ENCODE measurements at places on chromosomes 12 and 14.

- no peak for DNase-seq
Measured at GRCh38 chr12:130961921-130962451, 8.3 kb downstream of the ADGRD1 start.

DNA sequence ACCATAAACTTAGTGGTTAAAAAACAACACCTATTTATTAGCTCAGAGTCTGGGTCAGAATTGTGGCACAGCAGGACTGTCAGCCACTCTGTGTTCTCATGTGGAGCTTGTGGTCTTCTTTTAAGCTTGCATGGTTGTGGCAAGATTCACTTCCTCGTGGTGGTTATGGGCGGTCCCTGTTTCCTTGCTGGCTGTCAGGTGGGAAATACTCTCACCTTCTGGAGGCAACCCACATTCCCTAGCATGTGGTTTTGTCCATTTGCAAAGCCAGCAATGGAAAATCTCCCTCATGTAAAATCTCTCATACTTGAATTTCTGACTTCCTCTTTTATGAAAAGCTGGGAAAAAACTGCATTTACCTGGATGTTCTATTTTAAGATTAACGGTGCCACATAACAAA, 229.8 kb downstream of the ALX1 start:
- no peak for DNase-seq

DNA sequence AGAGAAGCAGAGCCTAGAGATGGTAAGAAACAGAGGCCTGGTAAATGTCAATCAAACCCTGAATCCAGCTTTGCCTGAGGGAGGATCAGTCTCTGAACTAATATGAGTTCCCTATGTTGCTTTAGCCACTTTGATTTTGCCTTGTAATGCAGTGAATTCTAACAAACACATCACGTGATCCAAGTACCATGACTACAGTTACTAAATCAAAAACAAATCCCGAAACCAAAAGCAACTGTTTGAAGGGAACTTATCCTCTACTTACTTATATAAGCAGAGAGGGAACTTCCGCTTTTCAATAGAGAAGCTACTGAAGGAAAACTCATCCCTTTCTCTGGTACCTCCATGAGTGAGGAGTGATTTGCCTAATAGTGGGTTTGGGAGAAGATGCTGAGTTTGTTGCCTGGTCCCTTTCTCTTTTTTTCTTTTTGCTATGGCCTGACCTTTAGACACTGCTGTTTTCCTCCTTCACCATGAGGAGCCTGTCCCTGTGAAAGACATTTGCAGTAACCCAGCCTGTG, 7.7 kb upstream of the PPTC7 start:
- DNase-seq, result no peak

DNA sequence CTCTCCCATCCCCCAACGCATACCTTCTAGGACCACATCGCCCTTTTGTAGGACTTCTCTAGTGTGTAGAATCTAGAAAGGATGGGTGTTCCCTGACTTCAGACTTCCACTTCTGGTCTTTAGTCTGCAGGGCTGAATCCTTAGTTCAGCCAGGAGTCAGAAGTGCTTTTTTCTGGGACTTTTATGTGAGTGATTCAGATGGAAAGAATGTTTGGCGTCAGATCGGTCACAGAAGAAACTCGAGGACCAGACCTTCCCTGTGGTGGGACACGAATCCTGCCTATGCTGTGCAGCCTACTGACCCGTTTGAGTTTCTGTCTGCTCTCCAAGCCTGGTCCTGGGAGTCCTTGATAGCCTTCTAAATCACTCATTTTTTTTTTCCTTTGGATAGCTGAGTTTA, 165.4 kb upstream of the SSTR1 start:
- no peak for DNase-seq

- no peak for DNase-seq
Measured at GRCh38 chr14:33647385-33647786, 303.5 kb downstream of the EGLN3 start.

DNA sequence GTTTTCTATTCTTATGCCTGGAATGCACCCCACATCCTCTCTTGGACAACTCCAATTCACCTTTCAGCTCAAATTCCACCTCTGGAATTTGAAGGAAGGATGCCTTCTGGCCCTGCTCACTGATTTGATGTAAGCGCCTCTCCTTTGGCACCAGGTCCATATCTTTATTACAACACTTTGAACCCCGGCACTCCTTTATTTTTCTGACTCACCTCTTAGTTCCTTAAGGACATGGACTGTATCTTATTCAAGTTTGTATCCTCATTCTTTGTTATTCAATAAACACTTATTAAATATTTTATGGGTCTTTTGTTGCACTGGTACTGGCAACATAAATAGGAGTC, 3.1 kb downstream of the GALC start:
- DNase-seq, result no peak

- DNase-seq, result no peak
Measured at GRCh38 chr12:89528434-89528833, 2.6 kb upstream of the POC1B start.

DNA sequence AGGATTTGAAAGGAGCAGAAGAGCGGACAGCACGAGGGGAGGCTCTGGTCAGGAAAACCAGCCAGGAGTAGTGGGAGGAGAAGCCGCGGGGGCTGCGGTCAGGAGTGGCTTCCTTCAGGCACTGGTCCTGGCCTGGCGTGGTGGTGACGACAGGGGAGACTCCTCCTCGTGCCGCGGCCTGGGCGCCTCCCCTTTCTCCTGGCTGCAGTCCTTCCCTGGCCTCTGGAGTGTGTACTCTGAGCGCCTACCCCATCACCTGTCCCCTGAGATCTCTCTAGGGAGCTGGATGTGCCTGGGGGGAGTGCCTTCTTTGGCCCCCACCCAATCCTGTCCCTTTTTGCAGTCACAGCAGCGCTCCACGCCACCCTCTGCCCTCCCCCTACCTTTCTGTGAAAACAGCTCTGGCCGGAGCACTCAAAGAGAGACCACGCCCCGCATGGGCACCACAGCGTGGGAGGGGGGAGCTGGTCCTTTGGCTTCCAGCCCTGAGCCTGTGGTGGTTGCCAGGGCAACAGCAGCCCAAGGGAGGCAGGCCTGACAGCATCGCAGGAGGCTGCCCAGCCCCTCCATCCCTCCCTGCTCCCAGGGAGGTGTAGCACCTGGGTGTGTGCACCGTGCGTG, 125.9 kb downstream of the CALM1 start:
- no peak for DNase-seq

GRCh38 chr14:82897469-82898308, 1364.0 kb upstream of the SEL1L start:
- DNase-seq, result no peak

- DNase-seq, result no peak
Measured at GRCh38 chr12:120249266-120249874, 16.2 kb downstream of the PXN start.

DNA sequence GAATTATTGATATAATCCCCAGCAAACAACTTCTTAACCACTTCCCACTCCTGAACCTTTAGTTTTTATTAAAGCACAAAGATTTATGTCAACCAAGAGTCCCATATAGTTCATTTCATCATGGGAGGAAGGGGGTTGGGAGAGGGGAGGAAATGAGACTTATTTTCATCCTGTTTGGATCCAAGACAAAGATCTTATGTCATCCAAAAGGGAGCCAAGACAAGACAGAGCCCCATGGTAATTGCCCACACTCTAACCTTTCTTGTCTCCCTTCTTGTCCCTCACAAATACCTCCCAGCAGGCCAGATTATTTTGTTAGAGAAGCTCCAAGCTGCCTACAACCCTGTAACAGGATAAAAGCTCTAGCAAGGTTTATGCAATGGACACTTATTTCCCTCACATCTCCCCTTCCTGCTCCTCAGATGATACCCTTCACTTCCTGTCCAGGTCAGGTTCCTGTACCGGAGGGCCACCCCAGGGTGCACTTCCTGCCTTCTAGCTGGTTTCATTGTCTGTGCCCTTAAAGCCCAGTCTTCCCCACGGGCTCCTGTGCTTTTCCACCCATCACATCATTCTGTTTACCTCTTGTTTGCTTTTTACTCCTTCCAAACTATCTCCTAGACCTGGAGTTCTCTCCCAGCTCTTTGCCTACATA, 123.7 kb upstream of the MDM1 start:
- DNase-seq, result no peak

DNA sequence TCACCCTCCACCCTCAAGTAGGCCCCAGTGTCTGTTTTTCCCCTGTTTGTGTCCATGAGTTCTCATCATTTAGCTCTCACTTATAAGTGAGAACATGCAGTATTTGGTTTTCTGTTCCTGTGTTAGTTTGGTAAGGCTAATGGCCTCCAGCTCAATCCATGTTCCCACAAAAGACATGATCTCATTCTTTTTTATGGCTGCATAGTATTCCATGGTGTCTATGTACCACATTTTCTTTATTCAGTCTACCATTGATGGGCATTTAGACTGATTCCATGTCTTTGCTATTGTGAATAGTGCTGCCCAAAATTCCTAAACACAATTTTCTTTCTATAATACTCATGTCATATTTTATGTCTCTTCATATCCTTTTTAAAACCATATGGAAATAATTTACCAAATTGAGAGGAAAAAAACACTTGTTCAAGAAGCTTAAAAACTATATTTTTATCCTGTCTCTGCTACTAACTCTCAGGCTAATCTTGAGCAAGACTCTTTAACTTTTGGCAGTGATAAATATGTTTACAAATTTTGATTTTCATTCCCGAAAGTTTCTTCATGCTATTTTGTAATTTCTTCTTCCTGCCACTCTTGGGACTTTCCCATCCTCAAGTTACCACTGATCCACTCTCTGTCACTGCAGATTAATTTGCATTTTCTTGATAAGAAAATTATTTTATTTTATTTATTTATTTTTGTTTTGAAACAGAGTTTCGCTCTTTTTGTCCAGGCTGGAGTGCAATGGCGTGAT, 28.0 kb upstream of the OSBPL8 start:
- no peak for DNase-seq

DNA sequence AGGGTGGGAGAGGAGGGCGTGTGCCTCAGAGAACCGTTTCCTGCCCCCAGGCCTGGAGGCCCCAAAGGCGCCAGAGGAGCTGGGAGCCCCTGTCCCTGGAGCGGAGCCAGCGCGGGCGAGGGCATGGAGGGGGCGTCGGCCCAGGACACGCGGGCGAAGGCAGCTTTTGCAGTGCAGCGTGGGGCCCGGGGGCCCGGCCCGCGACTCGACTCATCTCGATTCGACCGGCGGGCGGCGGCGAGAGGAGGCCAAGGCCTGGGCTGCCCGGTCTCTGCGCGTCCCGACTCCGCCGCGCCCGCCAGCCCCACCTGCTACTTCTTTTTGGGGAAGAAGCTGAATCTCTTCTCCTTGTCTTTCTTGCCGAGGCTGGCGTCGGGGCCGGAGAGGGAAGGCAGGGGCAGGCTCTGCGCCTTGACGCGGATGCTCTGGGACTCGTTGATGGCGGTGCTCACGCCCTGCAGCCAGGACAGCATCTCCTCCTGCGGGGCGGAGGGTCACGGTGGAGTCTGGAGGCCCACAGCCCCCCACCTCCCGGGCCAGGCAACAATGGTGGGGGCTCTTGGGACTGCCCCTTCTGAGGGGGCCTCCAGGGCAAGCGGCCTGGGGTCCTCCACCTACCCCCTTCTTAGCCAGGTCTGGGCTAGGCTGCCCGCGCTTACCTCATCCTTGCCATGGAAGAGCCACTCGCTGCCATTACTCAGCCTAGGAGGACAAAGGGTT, 44.9 kb downstream of the PLEKHG3 start:
- DNase-seq, result no peak

DNA sequence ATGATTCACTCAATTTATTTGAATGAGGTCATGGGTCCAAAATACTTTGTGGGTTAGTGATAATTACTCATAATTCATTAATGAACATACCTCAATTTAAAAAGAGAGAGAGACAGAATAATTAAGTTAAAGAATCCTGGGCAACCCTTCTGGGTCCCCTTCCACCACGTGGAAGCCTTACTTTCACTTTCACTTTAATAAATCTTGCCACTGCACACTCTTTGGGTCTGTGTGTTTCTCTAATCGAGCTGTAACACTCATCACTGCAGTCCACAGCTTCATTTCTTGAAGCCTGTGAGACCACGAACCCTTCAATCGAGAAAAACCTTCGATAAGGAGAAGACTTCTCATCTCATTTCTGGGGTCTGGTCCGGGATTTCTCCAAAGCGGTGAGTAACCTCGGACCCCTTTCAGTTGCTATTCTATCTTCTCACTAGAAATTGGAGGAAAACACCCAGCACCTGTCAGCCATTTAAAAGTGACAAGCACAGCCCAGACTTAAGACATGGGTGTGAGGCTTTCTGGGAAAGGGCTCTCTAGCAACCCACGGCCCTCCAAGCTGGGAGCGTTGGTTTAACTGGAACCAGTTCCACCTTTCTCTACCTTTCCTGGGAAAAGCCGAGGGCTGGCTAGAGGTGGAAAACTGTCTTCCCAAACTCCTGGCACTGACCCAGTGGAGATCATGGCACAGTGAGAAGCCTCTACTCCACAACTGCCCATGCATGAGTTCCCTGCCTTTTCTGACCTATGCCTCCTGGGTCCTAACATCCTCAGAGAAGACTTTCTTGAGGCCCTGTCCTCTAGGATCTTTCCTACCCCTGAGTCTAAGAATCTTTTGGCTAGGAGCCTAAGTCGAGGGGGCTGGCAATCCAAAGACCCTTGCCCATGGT, 148.8 kb upstream of the ATF7IP start:
- DNase-seq, result peak; percentile 11

- DNase-seq, result no peak
Measured at GRCh38 chr14:32813401-32813800, 125.3 kb upstream of the NPAS3 start.

GRCh38 chr14:81940651-81941050, 407.0 kb upstream of the SEL1L start:
- DNase-seq, result no peak

GRCh38 chr12:24293549-24293948, 344.1 kb upstream of the SOX5 start:
- no peak for DNase-seq

DNA sequence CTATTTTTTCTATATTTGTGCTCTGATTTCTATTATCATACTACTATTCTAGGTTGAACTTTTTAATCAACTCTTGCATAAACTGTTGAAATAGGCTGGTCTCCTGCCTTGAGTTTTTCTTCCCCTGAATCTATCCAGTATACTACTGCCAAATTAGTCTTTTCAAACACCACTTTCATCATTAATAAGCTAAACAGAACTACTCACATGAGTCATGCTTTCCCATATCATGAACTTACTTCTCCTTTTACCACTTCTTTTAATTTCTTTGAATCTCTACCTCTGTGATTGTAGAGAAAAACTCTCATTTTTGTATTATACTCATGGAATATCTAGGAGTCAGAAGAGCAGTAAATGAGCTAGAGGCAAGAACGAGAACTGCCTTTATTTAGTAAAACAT, 340.3 kb upstream of the PDE3A start:
- DNase-seq, result no peak

DNA sequence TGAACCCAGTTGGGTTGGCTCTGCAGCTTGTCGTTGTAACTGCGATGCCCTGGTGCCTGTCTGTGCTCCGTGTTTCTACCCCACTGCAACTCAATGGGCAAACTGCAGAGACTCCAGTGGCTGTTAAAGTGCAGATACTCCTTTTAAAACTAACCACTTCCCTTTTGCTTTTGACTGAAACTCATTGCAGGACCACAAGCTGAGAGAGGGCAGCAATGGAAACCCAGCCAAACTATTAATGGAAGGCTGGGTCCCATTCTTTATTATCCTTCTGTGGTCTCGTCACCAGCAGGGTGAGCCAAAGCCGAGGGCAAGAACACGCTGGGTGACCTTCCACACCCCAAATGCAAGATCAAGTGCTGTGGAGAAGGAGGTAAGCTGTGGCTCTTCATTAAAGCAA, 910.4 kb downstream of the VRK1 start:
- DNase-seq, result no peak

Data from stimulated activated CD4-positive, alpha-beta T cell treated with anti-CD3 and anti-CD28 coated beads, Interleukin-4, amount 100 ng/mL, for 24 hours (primary cell).